ENCODE measurements at places on chromosomes 16 and 17.

- no peak for DNase-seq
Measured at GRCh38 chr17:70352834-70353233, 183.5 kb downstream of the KCNJ2 start.

DNA sequence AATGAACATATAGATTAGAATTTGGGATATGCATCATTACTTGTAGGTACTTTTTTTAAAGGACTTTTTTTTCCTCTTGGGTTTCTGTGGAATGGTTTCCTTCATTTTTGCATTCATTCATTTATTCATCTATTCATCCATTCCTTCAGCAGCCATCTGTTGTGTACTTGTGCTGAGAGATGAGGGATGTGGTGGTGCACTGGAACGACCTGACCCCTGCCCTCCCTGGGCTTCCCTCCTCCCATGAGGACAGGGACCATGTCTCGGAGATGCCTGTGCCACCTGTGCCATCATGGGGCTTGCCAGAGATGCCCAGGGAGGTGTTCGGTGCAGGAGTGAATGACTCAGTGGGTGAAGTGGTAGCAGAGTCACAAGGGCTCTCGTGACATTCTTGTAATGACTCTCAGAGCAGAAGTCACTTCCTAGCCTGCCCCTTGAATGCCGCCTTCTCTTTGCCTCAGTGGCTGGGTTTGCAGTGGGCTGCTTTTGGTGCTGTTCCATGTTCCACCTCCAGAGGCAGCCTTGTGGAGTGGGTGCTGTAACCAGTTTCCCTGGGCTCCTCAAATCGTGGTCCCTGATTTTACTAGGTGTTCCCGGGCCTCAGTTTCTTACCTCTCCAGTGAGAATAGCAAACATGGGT, 43.9 kb downstream of the CLEC16A start:
- DNase-seq = no peak

GRCh38 chr17:60352071-60352470, 39.9 kb downstream of the USP32 start:
- DNase-seq = no peak

GRCh38 chr16:70388006-70388680, 41.4 kb downstream of the DDX19A start:
- no peak for DNase-seq

DNA sequence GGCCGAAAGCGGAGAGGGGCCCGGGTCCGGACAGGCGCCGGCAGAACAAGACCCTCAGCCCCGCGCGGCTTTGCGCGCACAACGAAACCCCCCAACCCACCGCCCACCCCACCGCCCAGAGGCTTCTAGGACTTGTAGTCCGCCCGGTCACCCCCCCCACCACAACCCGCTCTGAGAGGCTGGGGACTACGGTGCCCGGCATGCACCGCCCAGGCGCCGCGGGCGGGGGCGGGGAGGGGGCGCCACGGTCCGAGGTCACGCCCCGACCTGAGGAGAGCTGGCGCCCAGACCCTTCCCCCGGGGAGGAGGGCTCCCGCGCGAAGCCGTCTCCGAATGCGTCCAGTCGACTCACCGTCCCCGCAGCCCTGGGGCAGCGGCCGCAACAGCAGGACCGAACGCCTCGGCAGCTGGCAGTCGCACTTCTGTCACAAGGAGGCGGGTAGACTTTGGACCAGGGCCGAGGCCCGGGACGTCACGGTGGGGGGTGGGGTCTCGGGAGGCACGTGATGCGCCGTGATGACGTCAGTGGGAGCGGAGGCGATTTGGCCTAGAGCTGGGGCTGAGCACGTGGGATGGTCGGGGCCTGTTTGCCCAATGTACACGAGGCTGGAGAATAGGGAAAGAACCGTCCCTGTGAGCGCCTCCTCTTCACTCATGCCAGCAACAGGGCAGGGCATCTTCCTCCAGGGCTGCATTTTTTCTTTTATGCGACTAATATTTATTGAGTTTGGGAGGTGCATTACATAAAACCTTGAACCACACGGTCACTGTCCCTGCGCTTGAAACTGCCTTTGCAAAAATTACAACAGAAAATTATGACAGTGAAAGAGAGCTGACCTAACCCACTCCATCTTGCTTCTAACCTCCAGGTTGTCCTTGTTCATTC, at the start of gene CDIP1:
TSS of gene CDIP1 (minus strand) at position 424 of the 886 bp plus-strand sequence. CDS start 24,643 bp downstream, outside the sequence.
- DNase-seq = peak; percentile 90

DNA sequence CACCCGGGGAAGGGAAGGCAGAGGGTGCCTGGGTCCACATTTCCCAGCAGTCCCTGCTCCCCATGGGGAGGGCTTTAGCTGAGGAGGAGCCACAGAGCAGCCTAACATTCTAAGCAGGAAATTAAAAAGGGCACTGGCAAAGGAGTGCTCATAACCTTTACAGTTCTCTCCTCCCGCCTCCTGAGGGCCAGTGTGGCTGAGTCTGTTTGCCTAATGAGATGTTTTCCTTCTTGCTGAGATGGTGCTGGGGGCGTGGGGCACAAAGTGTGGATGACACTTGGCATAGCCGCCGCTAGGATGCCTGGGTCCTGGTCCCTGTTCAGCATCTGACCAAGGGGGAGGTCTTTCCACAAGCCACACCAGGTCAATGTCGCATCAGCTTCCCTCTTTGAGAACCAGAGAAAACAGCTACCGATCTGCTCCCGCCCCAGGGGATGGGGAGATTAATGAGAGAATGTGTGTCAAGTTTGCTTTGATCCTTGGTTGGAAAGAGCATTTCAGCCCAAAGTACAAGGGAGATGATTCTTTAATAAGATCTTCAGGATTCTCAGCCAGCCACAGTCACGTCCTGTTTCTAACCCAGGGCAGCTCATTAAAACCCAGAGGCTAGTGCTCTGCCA, 5.8 kb downstream of the KIF18B start:
- no peak for DNase-seq

DNA sequence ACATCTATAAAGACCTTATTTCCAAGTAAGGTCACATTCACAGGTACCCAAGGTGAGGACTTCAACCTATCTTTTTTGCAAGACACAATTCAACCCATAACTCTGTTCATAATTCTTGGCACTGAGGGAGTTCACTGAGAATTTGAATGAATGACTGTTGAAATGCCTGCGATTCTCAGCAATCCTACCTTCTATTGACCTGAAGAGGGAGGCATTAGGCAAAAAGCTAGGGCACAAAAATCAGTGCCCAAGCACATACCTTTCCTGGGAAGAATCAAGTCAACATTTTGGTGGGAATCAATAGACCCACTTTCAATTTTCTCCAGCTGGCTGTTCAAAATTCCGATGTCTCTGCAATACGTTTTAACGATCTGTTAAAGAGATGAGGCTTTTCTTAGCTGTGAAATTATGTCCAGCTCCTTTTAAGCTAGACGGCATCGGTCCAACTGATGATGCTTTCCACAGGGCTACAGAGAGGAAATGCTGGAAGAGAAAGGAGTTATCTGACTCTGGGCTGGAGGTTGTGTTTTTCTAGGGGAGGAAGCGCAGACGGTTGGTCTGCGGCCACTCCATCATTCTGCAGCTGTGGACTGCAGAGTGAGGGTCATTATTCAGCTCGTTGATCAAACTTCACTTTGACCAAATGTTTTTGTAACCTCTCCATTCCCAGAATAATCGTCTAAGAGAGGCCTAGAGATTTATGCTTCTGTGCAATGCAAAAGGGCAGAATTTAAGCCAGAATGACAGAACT, 25.2 kb downstream of the BCO1 start:
- DNase-seq = no peak

DNA sequence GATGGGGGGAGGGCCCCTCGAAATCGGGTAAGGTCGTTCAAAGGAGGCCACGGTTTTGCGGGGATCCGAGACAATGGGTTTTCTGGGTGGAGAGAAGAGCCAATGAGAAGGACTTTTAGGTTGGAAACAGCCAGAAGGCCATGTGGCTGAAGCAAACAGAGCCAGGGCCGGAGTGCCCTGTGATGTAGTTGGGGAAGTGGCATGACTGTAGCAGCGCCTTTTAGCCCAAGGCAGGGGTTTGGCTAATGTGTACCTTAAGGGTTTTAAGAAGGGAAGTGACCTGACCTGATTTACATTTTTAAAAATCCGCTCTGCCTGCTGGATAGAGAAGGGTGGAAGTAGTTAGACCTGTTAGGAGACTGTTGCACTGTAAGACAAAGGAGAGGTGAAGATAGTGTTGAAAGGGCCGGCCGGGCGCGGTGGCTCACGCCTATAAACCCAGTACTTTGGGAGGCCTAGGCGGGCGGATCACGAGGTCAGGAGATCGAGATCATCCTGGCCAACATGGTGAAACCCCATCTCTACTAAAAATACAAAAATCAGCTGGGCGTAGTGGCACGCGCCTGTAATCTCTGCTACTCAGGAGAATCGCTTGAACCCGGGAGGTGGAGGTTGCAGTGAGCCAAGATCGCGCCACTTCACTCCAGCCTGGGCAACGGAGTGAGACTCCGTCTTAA, 1.0 kb downstream of the LYRM1 start:
- DNase-seq = no peak

- DNase-seq = no peak
Measured at GRCh38 chr16:84177741-84178073, 9.2 kb downstream of the TAF1C start.

DNA sequence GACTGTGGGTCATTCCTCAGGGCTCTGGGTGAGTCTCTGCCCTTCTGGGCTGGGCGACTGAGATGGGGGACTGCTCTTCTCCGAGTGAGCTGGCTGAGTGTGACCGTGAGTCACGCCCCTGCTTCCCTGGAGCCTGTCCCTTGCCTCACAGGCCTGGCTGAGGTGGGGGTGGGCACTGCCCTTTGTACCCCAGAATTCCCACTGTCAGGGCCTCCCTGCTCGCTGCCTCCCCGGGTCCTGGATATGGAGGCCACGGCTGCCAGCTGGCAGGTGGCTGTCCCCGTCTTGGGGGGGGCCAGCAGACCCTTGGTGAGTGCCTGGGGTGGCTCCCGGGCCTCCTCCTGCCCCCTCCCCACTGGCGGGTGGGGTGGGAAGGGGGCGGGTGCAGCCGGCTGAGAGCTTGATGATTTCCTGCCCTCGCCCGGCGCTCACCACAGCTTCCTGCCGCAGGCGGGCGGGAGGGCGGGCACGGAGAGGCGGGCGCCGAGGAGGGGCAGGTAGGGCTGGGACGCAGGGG, at the start of gene LAT:
TSS of gene LAT (plus strand) at position 434 of the 517 bp plus-strand sequence. CDS start 366 bp downstream, outside the sequence.
- DNase-seq = peak; percentile 72

DNA sequence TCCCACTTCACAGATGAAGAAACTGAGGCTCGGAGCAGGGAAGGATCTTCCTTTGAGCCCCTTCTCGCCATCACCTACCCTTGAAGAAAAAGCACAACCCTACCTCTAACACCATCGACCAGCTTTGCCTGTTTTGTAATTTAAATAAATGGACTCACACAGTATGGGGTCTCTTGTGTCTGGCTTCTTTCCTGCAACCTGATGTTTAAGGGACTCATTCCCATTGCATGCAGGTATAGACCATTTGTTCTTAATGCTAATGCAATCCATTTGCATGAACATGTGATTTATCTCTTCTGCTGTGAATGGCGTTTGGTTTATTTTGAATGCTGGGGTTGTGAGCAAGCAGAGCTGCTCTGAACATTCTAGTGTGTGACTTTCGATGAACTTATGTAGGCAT, 150.8 kb upstream of the FOXF1 start:
- DNase-seq = no peak

DNA sequence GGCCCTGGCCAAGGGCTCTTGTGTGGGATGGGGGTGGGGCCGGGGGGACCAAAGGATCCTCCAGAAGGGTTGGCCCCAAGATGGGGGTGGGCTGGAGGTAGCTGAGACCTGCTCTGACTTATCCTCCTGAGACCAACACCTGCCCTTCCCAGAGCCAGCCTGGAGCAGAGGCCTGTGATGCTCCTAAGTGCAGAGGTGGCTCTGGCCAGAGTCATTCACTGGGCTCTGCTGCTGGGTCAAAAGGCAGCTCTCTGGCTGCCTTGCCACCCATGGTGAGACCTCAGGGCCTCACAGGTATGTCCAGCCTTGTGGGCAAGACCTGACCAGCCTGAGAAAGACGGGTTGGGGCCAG, 393 bp downstream of the SERPINF2 start:
- DNase-seq = no peak
